ENCODE measurements at places on chromosomes 5 and 9. TPM values are rescaled to one million over a fixed set of nuclear protein-coding genes. Genes with fewer than 3 reads are reported as not detected.

IFNA2 gene
- not detected for total RNA-seq

DNAH5 gene
- total RNA-seq = 0.96 TPM

LHX2 gene
- total RNA-seq = not detected

FGF10 gene
- not detected for total RNA-seq

SCGB3A2 gene
- total RNA-seq = not detected

IL4 gene
- not detected for total RNA-seq

RUSC2 gene
- total RNA-seq = 39.5 TPM

CAMK2A gene
- not detected for total RNA-seq

DMRT3 gene
- total RNA-seq = not detected

AP3S1 gene
- total RNA-seq = 96.7 TPM

PDLIM4 gene
- 56.8 TPM for total RNA-seq
